ENCODE measurements at places on chromosomes 5 and 9.

DNA sequence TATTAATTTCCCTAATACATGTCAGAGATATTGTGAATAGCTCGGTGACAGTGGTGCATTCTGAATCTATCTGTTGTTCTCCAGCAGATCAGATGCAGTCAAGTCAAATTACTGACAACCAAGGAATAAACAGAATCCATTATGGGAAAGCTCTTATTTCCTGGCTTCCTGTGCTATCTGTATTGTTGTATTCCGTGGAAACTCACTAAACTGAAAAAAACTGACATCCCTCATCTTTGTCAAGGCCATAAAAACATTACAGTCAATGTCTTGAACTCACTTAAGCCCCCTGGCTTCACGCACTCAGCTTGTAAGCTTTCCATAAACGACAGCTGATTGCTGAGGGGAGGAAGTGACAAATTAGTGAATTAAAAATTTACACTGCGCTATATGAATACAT, 245.9 kb downstream of the CTNND2 start:
- DNase-seq = no peak

- DNase-seq = no peak
These were observed 494.2 kb downstream of the MTRR start for GRCh38 chr5:8363138-8363537.

DNA sequence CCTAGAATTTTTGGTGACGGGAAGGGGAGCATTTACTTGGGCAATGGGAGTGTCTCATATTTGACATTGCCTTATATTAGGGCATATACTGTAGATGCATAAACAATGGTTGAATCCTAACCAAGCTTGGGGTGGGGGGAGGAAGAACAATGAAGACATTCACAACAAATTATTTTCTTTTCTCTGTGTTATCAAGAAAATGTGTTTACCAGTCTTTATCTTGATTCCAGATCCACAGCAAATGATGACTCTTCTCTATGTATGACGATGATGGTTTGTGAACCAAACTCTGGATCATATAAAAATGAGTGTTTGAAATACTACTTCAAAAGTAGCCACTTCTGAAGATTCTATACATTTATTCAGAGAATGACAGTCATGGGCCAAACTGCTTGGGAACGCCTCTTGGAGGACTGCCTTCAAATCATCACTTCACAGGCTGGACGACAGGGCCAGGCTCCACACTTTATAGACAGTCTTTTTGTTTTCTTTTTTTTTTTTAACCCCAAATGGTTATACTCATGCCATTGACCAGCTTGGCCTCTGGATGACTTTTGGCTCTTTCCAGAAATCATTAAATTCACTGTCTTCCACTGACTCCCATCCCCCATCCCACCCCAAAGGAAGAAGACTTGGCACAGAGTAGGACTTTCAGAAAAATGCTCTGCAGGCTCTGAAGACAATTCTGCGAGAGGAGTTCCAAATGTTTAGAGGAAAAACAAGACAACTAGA, 123.8 kb upstream of the LIFR start:
- no peak for DNase-seq

GRCh38 chr5:121862801-121863200, 11.1 kb downstream of the FTMT start:
- DNase-seq = no peak

DNA sequence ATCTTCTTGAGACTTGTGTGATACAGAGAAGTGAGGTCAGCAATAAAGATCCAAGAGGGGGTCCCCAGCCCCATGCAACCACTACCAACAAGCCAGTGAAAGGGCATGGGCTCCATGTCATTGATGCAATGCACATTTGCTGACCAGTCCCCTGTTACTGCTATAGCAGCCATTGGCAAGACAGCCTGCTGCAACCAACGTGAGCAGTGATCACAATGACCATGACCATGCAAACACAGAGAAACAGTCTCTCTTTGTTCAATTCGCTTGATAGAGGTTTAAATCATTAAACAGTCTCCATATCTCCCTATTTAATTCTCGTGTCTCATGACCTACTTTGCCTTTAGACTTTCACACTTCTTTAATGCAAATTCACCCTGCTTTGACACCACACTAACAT, 30.0 kb upstream of the FOXB2 start:
- DNase-seq = no peak

- DNase-seq = no peak
These were observed 16.6 kb upstream of the STOM start for GRCh38 chr9:121386442-121387175.

DNA sequence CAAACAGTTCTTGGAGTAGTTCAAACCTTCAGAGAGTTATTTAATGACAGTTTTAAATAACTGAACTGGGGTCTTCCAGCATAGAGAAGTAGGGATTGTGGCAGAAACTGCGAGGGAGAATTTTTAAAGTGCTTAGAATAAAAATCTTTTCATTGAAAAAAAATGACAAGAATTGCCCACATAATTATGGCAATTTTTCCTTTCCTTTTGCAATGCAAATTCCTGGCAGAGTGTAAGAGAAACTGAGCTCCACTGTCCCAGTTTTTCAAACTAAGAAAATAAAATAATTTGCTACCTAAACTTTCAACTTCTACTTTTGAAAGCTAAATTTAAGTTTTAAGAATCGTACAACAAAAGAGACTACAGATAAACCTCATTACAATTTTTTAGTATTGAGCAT, 2.3 kb upstream of the PTGER4 start:
- DNase-seq = no peak

- DNase-seq = no peak
These were observed 347.4 kb upstream of the NUDT12 start for GRCh38 chr5:103910011-103910410.

All from hematopoietic multipotent progenitor cell (in vitro differentiated cells).